ENCODE measurements at places on chromosomes 7 and 10.

GRCh38 chr10:29774475-29774874 is 139.7 kb upstream of the SVIL start:
- no peak overlapping the region for H3K27ac ChIP-seq
- no peak for ATAC-seq
- no peak overlapping the region for H3K4me3 ChIP-seq
- peaks cover 30% of the 10 kb centered on the region for H3K27me3 ChIP-seq
- H3K4me1 ChIP-seq = no peaks in the 10 kb centered on the region

DNA sequence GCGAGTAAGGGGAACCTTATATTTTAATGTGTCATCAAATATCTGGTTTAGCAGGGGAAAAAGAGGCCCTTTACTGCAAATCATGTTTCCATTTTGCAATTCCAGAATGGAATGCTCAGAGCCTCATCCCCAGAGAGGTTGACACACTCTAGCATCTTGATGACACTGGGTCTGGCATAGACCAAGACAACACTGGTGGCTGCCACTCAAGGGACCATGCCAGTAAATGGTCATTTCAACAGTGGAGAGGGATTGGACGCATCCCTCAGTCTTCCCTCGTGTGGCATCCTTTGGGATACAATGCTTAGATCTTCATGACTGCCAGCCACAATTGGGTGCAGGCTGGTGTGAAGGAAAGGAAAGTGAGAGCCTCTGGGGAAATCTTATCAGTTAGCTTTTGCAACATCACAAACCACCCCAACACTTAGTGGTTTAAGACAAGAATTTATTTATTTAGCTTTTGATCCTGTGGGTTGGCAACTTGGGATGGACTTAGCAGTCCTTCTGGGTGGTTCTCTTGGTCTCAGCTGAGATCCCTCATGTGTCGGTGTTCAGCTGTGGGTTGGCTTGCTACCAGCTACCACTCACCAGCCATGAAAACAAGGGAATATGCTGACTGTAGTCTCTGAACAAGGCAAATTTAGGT is 21.6 kb downstream of the TACC2 start:
- H3K4me3 ChIP-seq = no peak overlapping the region
- H3K4me1 ChIP-seq = no peaks in the 10 kb centered on the region
- ATAC-seq = no peak
- H3K27me3 ChIP-seq = peaks cover 15% of the 10 kb centered on the region

GRCh38 chr10:123135415-123136141 is at the start of gene HMX3:
Gene HMX3 (plus strand): TSS chr10:123135970. CDS start chr10:123136051, 81 bp downstream.
- ATAC-seq = peak; percentile 32
- peaks cover 57% of the 10 kb centered on the region for H3K27me3 ChIP-seq
- H3K4me3 ChIP-seq = peak within 1 kb of the TSS; percentile 80
- H3K27ac ChIP-seq = no peak within 1 kb of the TSS
- H3K4me1 ChIP-seq = peaks cover 10% of the 10 kb centered on the region

- no peaks in the 10 kb centered on the region for H3K27me3 ChIP-seq
- H3K36me3 ChIP-seq = peaks cover 43% of the 10 kb centered on the region
- ATAC-seq = no peak
- H3K27ac ChIP-seq = peak overlapping the region; percentile 97
- peaks cover 10% of the 10 kb centered on the region for H3K4me1 ChIP-seq
- peak overlapping the region; percentile 92 for H3K4me3 ChIP-seq
These were observed 134.5 kb downstream of the NRBF2 start for GRCh38 chr10:63267414-63268148.
